GM12878 (cell line): ENCODE measurements at places on chromosomes 5 and 9.

DNA sequence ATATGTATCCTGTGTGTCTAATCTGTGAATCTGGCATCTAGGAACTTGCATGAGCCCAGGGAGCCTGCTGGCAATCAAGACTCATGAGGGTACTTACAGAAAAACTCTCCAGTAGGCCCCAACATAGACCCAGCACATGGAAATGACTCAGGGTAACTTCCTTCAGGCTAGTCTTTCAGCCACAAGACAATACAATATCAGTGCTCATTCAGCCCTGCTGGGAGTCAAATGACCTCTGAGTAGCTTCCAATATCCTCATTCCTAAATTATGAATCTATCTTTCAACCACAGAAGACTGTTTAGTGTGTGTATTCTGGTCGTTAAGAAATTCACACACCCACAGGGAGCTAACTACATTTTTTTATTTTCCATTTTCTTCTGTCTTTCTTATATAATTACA, 1273.0 kb downstream of the EFNA5 start:
- H3K4me3 ChIP-seq, result no peak overlapping the region
- H3K4me1 ChIP-seq, result no peaks in the 10 kb centered on the region
- no peak overlapping the region for H3K27ac ChIP-seq
- no peak for DNase-seq

GRCh38 chr9:97636903-97637302, 3.3 kb downstream of the NCBP1 start:
- no peaks in the 10 kb centered on the region for H3K27me3 ChIP-seq
- peak overlapping the region; percentile 53 for H3K4me3 ChIP-seq
- H3K36me3 ChIP-seq, result no peaks in the 10 kb centered on the region

DNA sequence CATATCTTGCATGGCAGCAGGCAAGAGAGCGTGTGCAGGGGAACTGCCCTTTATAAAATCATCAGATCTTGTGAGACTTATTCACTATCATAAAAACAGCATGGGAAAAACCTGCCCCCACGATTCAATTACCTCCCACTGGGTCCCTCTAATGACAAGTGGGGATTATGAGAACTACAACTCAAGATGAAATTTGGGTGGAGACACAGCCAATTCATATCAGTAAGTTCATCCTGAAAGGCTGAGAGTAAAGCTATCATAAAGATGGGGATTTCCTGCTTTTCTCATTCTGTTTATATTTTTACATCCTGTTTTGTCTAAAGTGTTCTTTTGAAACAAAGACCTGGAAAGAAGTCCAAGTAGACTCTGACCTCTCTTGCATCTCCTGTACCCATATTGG, 28.9 kb upstream of the IL33 start:
- H3K4me3 ChIP-seq, result no peak overlapping the region
- no peak overlapping the region for H3K27ac ChIP-seq
- H3K27me3 ChIP-seq, result no peaks in the 10 kb centered on the region
- no peaks in the 10 kb centered on the region for H3K36me3 ChIP-seq

- peaks cover 28% of the 10 kb centered on the region for H3K36me3 ChIP-seq
- peaks cover 15% of the 10 kb centered on the region for H3K4me1 ChIP-seq
- H3K27ac ChIP-seq, result peak overlapping the region; percentile 67
- no peak for DNase-seq
- no peaks in the 10 kb centered on the region for H3K27me3 ChIP-seq
- peak overlapping the region; percentile 76 for H3K4me3 ChIP-seq
Observed at GRCh38 chr5:178203670-178204181, 607 bp upstream of the HNRNPAB start.

- H3K4me1 ChIP-seq, result no peaks in the 10 kb centered on the region
- no peaks in the 10 kb centered on the region; the same call in 1 of the 2 replicates for H3K27me3 ChIP-seq
- no peak overlapping the region for H3K4me3 ChIP-seq
- H3K36me3 ChIP-seq, result no peaks in the 10 kb centered on the region
Observed at GRCh38 chr5:62082370-62082801, 223.6 kb upstream of the KIF2A start.

DNA sequence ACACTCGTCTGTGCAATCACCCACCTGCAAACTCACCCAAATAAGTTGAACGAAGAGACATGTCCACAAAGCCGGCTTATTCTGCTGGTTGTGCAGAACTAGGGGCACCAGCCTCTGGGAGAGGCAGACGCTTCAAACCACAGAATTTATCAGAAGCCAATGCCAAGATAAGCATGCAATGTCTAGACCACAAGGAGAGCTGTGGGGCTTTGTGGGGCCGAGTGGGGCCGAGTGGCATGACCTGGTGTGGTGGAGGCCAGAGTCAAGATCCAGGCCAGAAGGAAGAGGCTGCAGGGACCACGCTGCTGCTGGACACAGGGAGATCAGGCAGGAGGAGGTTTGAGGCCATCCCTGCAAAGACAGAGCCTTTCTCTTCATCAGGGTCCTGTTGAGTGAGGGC, 259.0 kb downstream of the IRX2 start:
- H3K27me3 ChIP-seq, result no peaks in the 10 kb centered on the region
- H3K4me1 ChIP-seq, result no peaks in the 10 kb centered on the region
- H3K4me3 ChIP-seq, result no peak overlapping the region
- DNase-seq, result no peak
- no peaks in the 10 kb centered on the region for H3K36me3 ChIP-seq
- H3K27ac ChIP-seq, result no peak overlapping the region

DNA sequence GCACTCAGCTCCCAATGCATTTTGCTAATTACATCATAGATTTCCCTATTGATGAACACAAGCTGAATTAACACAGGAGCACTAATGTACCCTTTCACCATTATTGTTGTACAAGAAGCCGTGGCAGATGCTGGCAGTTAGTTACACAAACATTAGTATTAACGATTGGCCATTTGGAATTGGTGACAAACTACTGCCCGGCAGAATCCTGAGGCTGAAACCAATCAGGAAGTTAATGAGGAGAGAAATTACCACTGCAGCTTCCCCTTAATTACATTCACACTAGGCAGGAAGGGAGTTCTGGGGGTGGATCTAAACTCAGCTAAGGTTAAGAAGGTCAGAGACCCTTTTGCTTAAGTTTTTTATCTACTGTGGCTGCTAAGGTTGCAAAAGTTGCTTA, 9.6 kb upstream of the DMRT3 start:
- H3K27ac ChIP-seq, result no peak overlapping the region
- no peak for DNase-seq
- no peaks in the 10 kb centered on the region for H3K4me1 ChIP-seq
- H3K36me3 ChIP-seq, result no peaks in the 10 kb centered on the region
- no peak overlapping the region for H3K4me3 ChIP-seq
